Type B pancreatic cell (in vitro differentiated cells): ENCODE measurements at places on chromosomes 5 and 9.

DNA sequence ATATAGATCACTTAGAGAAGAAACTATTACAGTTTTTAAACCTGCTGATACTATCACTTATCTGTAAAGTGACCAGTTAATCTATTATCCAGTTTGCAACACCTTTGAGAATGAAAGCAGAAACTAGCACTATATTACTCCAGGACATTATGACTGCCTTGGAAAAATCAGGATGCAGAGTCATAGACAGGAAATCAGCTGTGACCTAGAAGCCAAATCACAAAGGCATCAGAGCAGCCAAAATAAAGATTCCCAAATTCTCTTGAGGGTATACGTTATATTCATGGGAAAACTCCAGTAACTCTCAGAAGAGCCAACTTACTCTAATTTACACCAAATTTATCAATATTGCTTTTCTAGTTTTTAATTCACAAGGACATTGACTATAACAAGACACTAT is 49.9 kb downstream of the CDO1 start:
- no peak for DNase-seq

- DNase-seq: no peak
Measured at GRCh38 chr5:158754018-158754514, 345.6 kb downstream of the EBF1 start.

DNA sequence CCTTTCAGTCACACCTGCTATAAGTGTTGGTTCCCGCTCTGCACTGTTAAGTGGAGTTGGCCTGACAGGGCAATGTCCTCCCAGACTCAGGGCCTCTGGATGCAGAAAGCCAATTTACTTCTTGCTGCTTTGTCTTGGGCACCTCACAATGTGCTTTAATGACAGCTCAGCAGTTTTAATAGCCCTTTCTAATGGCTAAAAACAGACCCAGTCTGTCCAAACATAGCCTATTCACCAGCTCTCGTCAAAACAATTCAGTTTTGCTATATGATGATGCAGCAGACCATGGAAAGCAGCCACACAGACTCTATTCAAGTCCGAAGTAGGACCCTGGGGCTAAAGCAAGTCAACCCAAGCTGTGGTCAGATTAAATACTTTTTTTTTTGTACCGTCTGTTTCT is 529.1 kb upstream of the SEMA6A start:
- no peak for DNase-seq

DNA sequence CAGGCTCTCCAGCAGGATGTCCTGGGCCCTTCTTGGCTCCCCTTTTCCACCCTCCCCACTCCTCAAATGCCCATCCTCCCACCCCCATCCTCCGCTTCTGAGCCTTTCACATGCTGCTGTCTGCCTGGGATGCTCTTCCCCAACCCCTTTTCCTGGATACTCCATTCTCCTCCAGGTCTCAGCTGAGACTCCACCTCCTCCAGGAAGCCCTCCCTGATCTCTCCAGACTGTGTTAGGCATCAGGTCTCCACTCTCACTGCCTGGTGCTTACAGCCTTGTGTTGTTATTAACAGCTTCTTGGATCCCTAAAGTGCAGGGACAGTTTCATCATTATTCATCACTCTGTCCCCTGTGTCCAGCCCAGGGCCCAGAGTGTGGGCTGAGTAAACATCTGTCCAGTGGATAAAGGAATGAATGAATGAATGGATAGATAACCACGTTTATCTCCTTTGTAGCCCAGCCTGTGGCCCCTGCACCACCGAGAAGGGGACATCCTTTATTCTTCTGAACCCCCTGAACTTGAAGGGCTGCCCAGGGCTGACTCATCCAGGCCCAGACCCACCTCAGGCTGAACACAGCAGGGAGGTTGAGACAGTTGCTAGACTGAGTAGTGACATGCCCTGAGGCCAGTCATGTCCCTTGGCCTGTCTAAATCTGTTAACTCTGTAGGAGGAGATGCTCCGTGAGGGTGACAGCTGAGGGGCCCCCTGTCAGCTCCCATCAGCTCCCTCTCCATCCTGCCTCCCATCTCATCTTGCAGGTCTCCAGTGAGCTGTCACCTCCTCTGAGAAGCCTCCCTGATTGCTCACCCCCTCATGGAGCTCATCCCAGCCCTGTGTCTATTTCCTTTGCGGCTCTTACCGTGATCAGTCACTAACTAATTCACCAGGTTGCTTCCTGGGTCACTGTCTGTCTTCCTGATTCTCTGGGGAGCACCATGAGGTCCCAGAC is 14.6 kb upstream of the LAMC3 start:
- DNase-seq: no peak

- DNase-seq: no peak
Measured at GRCh38 chr5:132641841-132642240, 16.1 kb upstream of the IL13 start.

DNA sequence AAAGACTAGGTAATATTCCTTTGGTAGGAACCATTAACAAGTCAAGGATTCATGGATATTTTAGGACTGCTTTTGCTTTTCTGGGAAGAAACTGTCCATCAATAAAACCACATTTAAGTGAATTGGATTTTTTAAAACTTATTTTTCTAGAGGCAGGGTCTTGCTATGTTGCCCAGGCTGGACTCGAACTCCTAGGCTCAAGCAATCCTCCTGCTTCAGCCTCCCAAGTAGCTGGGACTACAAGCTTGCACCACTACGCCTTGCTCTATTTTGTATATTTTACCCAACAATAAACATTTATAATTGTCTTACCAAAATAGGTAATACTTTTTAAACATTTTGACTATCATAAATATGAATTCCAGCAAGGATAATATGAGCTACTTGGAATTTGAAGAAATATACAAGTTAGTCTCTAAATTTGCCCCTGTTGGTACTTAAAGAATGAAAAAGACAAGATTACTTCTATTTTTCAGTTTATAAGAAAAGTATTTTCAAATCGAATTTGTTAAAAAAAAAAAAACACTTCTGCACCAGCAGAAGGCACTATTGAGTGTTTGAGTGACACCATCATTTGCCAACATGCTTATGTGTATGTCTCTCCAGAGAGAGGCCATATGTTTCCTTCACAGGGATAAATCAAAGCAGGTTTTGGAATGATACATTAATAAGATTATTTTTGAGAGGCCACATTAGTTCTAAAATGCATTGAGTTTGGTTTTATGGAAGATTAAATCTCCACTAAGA is 60.0 kb upstream of the CARTPT start:
- no peak for DNase-seq

DNA sequence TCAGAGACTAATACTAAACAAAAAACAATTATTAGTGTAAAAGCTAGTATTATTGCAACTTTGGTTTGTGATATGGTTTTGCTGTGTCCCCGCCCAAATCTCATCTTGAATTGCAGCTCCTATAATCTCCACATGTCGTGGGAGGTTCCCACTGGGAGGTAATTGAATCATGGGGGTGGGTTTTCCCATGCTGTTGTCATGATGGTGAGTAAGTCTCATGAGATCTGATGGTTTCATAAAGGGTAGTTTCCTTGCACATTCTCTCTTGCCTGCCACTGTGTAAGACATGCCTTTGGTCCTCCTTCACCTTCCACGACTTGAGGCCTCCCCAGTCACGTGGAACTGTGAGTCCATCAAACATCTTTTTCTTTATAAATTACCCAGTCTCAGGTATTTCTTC is 325.9 kb upstream of the DAB2 start:
- no peak for DNase-seq

DNA sequence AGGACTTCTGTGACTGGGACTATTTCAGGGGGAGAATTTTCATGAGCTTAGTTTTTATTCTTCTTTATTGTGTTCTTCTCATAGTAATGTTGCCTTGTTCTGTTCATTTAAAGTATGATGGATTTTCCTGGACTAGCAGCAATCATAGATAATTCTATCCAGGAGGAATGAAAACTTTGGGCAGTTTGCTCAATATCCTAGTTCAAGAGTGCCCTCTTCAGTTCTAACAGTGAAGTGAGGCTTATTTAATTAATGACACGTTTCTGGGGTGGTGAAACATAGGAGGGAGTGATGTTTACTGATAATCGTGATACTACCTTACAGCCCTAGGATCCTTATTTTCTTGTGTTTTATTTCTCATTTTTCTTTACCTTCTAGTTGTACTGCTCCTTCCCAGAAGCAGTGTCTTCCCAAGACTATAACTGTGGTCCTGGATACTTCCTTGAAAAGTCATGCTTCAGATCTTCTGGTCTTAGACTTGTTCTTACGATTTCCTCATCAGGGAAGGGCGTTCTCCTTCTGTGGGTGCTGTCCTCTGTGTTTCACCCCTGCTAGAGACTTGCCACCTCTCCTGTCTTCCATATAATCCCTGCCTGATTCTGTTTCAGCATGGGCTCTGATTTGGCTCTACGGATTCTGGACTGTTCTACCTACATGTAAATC is 57.4 kb downstream of the CFAP95 start:
- DNase-seq: no peak

- DNase-seq: no peak
Measured at GRCh38 chr9:89549031-89549644, 51.2 kb upstream of the SEMA4D start.

GRCh38 chr5:129804705-129805104 is 56.8 kb downstream of the MINAR2 start:
- no peak for DNase-seq

DNA sequence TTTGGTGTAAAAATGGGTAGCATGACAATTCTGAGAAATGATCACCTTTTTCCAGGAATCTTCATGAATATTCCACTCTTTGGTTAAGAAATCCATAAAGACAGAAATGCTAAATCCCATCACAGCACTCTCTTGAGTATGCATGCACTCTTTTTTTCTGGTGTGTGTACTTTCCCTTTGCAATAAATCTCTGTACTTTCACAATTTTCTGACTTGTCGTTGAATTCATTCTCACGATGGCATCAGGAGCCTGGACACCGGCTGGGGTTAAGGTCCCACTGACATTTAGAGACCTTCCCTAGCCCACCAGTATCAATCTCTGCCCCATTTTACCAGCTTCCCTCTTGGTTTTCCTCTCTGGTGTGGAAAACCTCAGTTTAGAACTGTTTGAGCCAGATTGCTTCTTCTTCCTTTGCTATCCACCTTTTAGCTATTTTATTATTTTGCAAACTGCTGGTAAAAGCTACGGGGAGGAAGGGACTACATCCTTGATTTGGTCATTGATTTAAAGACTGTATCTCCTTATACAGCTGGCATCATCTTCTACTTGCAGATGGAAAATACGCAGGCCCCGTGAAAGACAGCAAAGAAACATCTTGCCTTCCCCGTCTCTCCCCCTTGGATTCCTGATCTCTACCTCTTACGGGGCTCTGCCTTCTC is 59.9 kb upstream of the ZFR start:
- no peak for DNase-seq

- no peak for DNase-seq
Measured at GRCh38 chr5:50963971-50964745, 297.7 kb downstream of the PARP8 start.
